ENCODE measurements at places on chromosomes 6 and 20.

GRCh38 chr6:10557913-10558312, 36.8 kb downstream of the GCNT2 start:
- DNase-seq, result no peak

DNA sequence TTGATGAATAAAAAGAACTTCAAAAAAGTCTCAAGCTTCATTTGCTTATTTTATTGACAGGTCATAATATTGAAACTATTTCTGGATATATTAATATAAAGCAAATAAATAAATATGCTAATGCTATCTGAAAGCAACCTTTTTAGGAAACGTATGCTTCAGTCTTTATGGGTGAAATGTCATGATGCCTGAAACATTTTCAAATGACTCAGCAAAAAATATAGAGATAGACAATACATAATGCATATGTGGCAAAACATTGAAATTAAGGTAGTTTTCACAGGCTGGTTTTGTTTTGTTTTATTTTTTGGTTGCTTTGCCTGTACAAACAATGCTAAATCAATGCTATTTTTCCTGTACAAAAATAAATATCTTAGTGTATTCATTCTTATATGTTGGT, 194.4 kb upstream of the PLCB4 start:
- no peak for DNase-seq

DNA sequence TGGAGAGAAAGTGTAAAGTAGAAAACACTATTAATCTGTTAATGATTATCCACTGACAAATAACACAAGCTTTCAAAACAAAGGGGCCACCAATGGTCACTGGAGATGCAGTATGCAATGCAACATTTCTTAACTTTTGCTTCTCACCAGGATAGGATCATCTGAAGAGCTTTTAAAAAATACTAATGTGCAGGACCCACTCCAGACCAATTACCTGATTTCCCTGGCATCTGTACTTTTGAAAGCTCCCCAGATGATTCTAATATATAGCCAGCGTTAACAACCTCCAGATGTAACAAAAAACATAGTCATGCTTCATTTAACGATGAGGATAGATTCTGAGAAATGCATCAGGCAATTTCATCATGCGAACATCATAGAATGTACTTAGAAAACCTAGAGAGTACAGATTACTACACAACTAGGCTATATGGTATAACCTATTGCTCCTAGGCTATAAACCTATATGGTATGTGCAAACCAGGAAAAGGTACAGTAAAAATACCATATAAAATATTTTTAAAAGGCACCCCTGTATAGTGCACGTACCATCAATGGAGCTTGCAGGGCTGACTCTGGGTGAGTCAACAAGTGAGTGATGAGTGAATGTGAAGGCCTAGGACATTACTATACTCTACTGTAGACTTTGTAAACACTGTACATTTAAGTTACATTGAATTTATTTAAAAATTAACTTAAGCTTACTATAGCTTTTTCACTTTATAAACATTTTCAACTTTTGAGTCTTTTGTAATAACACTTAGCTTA, 69.2 kb downstream of the ATG5 start:
- DNase-seq, result peak; percentile 6

DNA sequence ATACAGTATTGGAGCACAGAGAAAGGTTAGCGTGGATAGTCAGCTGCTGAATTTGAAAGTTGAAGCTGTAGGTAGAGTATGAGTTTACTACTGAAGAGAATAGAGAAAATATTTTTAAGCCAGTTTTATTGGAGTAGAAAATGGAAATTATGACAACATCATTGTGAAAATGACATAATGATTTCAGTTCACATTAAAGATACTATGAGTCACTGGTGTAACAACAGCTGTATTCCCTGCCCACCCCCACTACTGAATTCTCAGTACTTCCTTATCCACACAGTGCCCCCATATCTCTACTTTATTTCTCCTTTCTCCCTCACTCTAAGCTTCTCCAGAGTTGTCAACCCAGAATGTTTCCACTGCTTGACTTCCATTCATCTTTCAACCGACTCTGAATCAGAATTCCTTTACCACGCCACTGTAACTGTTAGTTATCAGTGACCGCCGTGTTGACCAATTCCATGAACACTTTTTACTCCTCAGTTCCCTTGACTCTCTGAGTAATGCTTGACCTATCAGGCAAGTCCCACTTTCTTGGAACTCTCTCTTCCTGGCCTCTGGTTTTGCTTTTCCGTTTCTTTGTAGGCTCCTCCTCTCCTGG, 139.6 kb downstream of the AIG1 start:
- no peak for DNase-seq

DNA sequence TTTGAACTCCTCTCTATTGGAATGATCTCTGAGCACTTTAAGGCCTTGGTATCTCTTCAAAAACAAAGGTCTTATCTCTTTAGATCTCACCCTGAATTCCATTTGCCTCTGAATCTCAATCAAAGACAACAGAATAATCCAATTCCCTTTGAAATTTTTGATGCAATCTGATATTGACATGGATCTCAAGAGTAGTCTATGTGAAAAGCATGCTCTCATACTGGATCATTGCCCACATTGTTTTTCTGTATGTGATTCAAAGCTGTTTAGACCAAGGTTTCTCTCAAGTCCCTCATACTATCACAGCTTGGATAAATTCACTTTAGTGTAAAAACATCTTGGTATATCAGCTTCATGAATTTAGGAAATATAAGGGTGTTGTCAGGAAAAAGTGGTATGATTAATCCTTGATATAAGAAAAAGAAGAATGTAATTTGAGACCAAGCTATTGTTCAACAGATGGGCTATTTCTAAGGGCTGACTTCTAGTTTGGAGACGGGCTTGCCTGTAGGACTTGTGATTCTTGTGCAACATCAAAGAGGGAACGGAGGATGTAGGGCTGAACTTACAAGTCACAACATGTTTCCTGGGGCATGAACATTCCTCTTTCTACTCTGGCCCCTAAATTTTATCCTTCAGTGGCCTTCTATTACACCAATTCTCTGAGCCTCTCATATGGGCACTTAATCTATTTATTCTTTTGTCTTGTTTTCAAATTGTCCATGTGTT, 77.9 kb upstream of the CITED2 start:
- no peak for DNase-seq

- no peak for DNase-seq
These were observed 5.0 kb downstream of the SEMG1 start for GRCh38 chr20:45211569-45212474.

DNA sequence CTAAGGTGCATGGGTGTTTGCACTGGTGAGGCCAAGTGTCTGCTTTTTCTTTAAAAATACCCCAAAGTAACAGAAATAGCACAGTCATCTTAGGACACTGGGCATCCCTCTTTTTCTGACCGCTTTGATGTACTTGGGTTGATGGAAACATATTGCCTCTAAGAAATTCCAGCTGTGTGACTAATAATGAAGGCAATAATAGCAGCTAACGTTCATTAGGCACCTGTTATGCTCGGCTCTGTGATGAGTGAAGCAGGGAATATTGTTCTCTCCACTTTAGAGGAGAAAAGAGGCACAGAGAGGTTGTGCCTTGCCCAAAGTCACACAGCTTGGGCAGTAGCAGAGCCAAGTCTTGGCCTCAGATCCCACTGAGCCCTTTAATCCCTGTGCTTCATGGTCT, 100.7 kb downstream of the F13A1 start:
- DNase-seq, result no peak

GRCh38 chr6:54900666-54901065, 54.1 kb downstream of the FAM83B start:
- DNase-seq, result no peak

DNA sequence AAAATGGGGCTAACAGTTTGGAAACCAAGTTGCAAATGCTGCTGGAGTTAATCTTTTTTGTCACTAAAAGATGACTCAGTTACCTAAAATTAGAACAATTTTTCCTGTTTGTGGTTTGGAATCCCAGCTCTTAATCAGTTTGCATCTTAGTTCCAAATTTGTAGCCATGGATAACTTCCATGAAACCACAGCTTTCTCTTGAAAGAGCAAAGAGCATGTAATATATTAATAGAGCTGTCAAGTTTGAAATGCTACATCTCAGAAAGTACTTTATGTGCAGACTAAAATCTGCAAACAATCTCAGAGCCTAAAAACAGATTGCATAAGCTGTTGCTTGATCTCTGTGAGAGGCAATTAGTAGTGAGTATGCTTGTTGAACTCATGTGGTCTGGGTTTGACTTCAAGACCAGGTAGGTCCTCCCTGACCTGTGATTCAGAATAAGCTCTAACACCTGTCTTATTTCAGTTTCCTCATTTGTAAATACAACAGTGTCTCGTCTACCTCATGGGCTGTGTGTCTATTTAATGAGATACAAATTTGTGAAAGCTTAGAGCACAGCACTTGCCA, 23.5 kb downstream of the DHX35 start:
- DNase-seq, result no peak

GRCh38 chr20:37864298-37864697, 38.6 kb upstream of the VSTM2L start:
- no peak for DNase-seq

- DNase-seq, result no peak
These were observed 61.6 kb downstream of the MTFR2 start for GRCh38 chr6:136188486-136188885.

GRCh38 chr6:36657942-36658544, 20.5 kb upstream of the CDKN1A start:
- DNase-seq, result no peak

DNA sequence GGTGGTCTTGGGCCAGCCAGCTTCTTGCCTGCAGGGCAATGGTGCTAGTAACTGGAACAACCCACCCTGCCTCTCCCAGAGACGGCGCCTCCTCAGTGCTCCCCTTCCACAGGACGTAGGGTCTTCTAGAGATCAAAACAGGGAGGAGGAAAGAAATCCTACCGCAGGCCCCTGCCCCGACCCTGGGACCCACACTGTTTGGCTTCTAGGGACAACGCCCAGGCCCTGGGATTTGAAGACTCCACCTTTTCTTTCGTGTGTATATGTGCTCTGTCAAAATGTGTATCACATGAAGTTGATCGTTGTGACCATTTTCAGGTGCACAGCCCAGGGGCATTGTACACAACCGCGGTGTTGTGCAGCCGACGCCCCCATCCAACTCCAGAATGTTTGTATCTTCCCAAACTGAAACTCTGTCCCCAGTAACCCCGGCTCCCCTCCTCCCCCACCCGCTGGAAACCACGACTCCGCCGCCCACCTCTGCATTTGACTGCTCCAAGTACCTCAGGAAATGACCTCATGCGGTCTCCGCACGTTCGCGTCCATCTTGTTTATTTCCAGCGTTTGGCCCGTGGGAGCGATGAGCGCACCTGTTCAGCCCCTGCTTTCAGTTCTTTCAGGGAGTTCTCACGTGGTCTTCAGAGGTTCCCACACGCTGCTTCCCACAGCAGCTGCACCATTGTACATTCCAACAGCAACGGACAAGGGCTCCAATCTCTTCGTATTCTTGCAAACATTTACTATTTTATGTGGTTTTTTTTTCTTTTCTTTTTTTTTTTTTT, 3.4 kb upstream of the BHLHE23 start:
- DNase-seq, result no peak

GRCh38 chr6:119484598-119484997, 135.0 kb upstream of the MAN1A1 start:
- no peak for DNase-seq

GRCh38 chr6:13427801-13428582, 59.4 kb downstream of the GFOD1 start:
- DNase-seq, result no peak

GRCh38 chr6:56663344-56663743, 20.7 kb upstream of the DST start:
- DNase-seq, result no peak

DNA sequence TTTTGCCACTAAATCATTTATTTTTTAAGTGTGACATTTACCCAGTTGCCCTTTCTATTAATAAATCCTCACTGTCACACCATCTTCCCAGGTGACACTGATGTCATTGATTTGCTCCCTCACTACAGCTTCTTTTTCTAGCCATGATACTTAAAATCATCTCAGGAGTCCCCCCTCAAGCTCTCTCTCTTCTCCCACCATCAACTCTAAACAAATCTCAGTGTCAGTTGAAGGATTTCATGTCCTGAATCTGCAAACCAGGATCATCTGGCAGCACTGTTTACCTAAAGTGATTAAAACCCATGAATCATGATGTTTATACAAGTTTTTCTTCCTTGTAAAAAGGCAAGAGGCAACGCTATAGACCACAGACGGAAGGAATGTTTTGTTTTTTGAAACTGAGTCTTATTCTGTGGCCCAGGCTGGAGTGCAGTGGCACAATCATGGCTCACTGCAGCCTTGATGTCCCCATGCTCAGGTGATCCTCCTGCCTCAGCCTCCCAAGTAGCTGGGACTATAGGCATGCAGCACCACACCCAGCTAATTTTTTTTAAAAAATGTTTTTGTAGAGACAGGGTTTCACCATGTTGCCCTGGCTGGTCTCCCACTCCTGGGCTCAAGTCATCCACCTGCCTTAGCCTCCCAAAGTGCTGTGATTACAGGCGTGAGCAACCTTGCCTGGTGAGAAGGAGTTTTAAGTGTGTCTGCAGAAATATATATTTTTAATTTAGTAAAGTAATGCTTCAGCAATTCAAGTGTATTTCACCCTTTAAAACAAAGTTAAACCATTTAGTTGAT, 30.1 kb upstream of the SH3BGRL2 start:
- no peak for DNase-seq

GRCh38 chr6:153130515-153131036, 506 bp downstream of the RGS17 start:
- no peak for DNase-seq

- no peak for DNase-seq
These were observed 109.8 kb downstream of the PTPRK start for GRCh38 chr6:128410584-128410983.

- DNase-seq, result no peak
These were observed 48.2 kb upstream of the MLN start for GRCh38 chr6:33851959-33852358.

DNA sequence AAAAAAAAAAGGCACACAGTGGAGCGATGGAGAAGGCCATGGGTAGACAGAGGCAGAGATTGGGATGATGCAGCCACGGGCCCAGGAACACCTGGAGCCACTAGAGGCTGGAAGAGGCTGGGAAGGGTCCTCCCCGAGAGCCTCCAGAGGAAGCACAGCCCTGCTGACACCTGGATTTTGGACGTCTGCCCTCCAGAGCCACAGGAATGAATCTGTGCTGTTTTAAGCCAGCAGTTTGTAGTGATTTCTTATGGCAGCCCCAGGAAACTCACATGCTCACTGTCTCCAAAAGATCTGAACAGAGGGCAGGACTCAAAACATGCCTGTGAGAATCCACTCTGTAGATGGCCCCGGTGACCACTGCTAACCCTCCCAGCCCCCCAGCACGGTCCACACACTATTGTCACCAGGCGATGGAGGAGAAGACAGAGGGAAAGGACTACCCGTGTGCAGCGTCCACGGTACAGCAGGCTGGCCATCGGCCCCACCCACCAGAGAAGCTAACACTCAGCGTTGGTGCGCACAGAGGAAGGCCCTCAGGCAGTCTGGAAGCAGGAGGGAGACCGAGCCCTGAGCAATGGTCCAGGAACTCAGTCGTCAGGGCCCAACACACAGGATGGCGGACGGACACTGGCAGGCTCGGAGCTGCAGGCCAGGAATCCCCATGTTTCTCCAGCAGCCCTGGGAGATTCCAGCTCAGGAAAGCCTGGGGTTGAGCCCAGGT, 99.7 kb downstream of the BMP7 start:
- no peak for DNase-seq

GRCh38 chr20:47677635-47678453, 107.4 kb downstream of the SULF2 start:
- no peak for DNase-seq

GRCh38 chr6:63640062-63640461, 4.5 kb downstream of the PHF3 start:
- DNase-seq, result no peak

Measured in forelimb muscle (tissue), 1 donor.